CD4-positive, alpha-beta T cell treated with Interleukin-4 for 4 hours (primary cell): ENCODE measurements at places on chromosomes 4 and X.
A peak's percentile ranks its signal among the peaks of the same experiment; 100 is the strongest.

- no peak for DNase-seq
Measured at GRCh38 chr4:10008609-10009005, 12.7 kb downstream of the SLC2A9 start.

- DNase-seq: no peak
Measured at GRCh38 chr4:37674439-37674838, 11.7 kb downstream of the RELL1 start.

DNA sequence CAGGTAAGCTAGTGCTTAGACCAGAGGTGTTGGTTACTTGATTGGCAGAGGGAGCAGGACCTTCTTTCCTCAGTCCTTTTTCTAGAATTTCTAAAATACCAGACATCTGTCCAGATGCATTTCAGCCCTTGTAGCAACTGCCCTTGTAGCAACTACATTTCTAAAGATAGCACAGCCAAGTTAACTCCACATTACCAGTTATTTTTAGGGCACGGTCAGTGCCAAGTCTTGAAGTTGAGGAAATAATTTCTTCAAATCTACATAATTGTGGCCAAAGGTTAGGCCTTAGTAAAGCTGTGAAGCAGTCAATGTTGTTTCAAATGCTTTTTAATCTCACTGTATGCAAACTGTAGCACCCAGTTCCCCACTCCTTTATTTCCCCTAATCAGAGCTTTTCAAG, 62.9 kb downstream of the MID1IP1 start:
- DNase-seq: no peak

GRCh38 chr4:77167866-77168265, 10.9 kb downstream of the CCNG2 start:
- DNase-seq: no peak

DNA sequence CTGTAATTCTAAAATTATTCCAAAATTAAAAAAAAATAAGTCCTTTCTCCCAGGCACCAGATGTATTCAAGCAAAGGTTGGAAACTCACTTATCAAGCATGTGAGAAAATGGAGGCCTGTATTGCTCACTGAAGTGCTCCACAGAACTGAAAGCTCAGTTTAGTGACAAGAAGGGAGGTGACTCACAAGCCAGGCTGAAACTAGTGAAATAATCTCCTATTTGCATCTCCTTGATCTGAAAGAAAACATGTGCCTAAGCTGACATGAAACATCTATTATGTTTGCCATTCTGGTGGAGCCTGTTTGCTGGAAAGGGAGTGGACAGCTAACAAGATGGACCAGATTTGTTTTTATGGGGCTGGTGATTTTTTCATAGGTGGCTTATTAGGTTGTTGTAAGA, 54.0 kb upstream of the AMELX start:
- DNase-seq: no peak

DNA sequence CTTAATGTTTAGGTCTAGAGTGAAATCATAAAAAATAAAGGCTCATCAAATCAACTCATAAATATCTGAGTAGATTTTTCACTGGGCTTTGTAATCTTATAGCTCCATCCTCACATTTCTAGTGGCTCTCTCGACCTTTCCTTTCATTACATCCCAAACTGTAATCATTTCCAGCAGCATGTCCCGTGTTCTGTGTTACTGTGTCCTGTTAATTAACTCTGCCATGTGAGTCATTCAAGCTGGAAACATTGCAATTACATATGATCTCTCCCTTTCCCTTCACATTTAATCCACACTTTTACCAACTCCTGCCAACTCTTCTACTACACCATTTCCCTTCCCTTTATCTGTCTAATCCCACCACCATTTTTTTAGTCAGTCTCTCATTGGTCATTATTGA, 75.5 kb downstream of the UGT8 start:
- DNase-seq: no peak

GRCh38 chr4:6175426-6175825, 24.9 kb downstream of the JAKMIP1 start:
- no peak for DNase-seq

DNA sequence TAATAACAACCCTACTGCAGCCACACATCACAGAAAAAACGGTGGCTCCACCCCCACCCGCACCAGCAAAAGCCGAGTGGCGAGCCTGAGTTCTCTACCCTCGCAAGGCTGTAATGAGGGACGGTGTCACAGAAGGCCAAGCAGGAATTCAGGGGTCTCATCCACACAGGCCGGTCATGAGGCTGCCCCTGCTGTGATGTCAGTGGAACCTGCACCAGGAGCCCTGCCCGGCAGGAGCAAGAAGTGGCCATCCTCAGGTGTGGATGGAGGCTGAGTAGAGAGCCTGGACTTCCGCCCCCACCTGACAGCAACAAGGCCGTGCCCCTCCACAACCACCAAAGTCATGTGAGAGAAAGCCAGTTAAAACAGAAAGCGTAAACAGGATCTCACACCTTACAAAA, 20.6 kb downstream of the LYAR start:
- DNase-seq: peak; percentile 81

GRCh38 chrX:107610667-107611066, 17.6 kb upstream of the PRPS1 start:
- no peak for DNase-seq

- no peak for DNase-seq
Measured at GRCh38 chr4:18318682-18319388, 297.3 kb upstream of the LCORL start.

DNA sequence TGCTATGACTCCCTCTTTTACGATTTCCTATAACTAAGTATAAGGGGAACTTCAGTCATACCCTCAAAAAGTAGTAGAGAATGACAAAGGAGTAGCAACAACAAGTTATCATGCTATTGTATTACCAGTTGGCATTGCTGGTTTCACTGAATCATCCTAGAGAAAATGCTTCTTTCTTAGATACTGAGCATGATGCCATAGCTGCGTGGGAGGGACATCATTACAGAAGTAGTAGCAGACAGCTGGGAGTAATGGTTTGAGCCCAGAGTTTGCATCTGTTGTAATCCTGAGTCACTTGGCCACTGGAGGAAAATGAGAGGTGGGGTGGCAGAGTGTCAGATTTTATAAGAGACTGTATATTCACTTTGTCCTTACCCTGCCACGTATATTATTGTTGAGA, 38.6 kb downstream of the MTMR1 start:
- no peak for DNase-seq

- no peak for DNase-seq
Measured at GRCh38 chrX:136291824-136292223, 8.9 kb upstream of the ADGRG4 start.

- no peak for DNase-seq
Measured at GRCh38 chr4:70706044-70706461, 15.7 kb upstream of the RUFY3 start.

DNA sequence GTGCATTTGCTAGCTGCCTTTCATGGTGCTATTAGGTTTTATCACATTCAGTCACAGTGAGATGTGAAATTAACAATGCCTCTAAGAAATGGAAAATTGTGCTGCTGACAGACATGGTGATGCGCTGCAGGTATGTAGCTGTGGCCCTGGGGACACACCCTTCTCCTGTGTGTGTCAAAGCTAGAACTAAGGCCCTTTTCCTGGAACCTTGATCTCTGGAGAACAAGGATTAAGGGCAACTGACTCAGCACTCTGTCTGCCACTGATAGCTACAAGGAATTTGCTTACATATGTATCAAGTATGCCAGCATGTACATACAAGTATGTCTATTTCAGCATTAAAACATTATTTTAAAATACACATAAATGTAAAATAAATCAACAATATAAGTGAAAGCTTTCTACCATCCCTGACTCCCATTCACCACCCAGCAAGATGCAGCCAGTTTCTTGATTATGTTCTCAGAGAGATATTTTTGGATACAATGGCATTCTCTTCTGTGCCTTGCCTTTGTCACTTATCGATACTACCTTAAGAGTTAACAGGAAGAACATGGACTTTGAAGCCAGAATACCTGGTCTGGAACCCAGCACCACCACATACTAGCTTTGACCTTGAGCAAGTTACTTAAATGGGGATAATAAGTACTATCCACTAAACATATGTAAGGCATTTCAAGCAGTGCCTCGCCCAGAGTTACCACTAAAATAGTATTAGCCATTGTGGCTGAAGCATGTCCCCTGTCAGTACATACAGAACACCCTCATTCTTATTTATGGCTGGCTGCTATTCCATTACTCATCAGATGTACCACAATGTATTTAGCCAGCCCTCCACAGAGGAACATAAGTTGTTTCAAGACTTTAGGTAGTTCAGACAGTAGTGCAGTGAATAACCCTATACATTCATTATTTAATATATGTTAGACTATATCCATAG, 68.5 kb downstream of the NPNT start:
- DNase-seq: no peak
